ENCODE measurements at places on chromosomes 6 and 20.
A peak's percentile ranks its signal among the peaks of the same experiment; 100 is the strongest.

DNA sequence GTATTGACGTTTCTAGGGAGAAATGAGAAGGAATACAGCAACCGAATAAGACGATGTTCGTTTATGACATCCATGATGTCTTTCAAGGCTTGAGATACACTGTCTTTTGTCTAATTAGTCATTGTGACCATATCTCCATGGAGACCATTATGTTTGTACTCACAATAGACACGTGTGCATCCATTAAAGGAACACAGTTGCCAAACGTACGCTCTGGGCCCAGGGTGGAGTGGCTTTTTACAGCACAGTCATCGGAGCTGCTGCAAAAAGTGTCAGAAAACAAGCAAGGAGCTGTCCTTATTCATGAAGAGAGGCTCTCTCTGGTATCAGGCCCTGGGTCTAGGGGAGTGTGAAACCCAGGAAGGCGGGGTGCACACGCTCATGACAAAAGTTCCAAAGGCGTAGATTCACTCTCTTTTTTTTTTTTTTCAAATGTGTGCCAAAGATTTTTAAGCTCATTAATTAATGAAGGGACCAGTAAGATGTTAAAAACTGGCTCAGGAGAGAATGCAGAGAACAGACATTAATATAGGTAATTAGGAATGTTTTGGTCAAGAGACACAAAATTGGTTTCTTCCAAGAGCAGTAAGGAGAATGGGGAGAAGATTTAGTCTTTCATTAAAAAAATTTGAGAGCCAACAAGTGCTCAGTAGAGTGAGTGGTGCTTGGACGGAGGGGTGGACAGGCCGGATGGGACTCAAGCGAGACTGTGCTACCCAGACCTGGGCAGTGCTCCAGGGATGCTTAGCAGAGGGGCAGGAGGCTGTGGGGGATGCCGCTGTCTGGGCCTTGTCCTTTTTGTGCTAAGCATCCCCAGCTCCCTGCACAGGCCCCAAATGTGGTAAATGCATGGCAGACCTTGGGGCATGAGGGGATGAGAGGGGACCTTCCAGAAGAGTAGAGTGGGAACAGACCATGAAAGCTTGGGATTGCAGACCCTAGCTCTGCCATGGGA is 34.9 kb upstream of the GTSF1L start:
- peak; percentile 16 for DNase-seq

DNA sequence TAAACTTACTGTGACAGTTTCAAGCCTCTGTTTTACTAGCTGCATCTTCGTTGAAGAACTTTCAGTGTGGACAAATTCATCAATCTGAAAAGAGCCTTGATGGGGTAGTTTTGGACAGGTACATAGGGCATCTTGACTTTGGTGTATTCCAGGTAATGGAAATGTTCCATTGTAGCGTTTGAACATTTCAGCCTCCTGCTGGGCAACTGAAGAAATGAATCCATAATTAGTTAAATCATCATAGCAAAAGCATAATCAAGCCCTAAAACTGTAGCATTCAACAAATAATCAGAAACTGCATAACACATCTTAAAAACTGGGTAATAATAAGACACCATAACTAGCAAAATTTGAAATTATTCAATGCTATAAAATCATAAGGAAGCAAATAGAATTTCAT is 86.2 kb downstream of the AHI1 start:
- DNase-seq: no peak

- no peak for DNase-seq
Observed at GRCh38 chr6:17719323-17720041, 12.8 kb upstream of the NUP153 start.

DNA sequence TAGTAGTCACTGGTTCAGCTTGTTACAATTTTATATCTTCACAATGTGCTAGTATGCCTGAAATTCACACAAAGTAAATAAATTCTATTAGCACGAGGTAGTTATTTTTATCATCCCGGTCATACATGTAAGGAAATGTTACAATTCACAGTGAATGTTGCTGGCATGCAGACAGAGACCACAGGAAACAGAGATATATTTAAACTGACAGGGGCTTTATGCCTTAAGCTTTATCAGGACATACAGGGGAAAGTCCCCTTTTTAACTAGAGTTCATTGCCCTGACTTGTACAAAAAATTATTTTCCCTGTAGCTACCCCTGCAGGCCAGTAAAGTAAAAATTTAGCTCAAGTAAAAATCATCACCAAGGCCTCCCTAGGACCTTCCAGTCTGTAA is 712.0 kb upstream of the NRSN1 start:
- no peak for DNase-seq

DNA sequence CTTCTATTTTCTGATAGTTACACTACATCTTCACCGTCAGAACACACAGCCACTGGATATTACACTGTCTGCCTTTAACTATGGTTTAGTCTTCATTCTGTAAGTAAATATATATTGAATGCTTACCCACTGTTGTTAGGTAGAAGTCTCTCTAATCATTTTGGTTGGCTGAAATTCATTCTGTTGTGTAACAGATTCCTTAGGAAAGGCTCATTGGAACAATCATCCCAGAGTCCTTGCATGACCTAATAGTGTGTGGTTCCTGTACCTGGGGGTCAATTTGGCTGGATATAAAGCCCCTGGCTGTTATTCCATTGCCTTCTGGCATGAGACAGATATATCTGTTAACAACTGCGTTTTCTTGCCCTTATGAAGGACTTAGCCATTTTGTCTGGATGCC is 9.9 kb downstream of the BLOC1S5 start:
- DNase-seq: no peak

DNA sequence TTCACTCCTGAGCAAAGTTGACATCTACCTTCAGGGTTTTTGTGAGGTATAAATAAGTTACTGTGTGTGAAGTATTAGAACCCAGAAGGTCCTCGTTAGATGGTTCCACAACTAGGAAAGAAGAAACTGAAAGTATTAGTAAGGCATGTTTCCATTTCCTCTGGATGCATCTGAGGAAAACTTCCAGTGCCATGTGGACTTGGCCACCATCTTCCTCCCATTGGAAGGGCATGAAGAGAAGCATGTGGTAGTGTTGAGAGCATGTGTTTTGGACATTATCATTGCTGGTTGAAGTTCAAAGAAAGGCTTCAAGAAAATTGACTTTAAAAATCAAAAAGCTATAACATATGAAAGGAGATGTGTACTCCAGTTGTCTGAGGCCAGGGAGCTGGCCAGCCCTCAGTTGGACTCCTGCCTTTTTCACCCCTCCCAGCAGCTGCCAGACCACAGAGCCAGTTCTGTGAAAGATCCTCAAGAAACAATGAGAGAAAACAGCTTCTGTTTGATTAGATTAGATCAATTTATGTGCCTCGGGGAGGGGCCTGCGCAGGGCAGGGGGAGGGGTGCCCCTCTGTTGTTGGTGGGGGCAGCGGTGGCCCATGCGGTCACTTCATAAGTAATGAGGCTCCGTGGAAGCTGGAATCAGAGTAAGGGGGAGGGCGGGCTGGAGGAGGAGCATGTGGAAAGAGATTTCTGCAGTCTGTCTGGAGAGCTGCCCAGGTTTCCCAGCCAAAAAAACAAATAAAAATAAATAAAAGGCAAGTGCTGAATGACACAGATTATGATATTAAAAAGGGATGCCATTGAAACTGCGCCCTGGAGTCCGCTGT is 154.0 kb downstream of the JARID2 start:
- DNase-seq: no peak

- no peak for DNase-seq
Observed at GRCh38 chr6:155185544-155185943, 78.3 kb upstream of the CLDN20 start.

- no peak for DNase-seq
Observed at GRCh38 chr6:8492536-8493133, 57.3 kb upstream of the SLC35B3 start.

DNA sequence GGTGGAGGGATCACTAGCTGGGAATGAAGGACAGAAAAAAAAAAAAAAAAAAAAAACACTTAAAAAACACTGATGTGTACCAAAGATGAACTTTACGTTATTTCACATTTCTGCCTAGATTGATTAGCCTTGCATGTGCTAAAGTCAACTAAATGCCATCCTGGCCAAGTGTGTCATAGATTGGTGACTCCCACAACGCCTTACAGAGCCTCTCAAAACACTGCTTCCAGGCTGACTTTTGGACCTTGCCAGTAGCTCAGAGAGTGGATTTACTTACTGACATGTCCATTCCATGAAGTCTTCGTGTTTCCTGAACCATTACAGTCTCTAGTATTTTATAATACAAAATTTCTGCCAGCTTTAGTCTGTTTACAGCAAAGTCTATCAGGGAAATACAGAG is 40.5 kb downstream of the RBL1 start:
- DNase-seq: no peak

GRCh38 chr6:166718516-166718915 is 91.5 kb upstream of the RPS6KA2 start:
- no peak for DNase-seq

GRCh38 chr6:13638626-13639025 is 23.5 kb downstream of the NOL7 start:
- no peak for DNase-seq

DNA sequence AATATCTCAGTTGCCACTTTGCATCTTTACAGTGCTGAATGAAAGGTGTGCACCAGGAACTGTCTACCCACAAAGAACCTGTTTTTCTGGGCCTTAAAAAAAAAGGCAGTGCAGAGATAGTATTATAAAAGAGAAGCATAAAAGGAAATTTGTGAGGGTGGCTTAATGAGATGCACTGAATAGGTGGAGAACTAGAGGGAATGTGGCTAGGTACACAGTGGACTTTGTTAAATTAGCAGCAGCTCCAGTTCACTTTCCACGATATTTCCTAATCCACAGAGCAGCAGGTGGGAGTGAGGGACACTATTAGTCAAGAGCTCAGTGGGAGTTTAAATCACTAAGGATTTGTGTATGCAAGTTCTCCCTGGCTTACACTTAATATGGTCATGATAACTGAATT is 38.8 kb downstream of the MAP7 start:
- no peak for DNase-seq

DNA sequence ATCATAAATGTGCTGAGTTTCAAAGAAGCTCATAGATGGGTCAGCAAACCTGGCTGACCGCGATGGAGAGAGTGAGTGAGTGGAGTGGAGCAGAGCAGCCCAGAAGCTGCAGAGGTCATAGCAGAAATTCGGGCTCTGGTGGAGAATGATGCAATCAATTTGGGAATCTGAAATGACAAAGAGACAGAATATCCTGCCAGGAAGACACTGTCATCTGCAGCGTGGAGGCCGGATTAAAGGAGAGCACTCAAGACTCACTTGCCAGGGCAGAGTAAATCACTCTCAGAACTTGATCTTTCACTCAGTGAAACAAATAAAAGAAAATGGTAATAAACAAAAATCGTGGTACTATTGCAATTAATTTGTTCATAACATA is 109.6 kb upstream of the RREB1 start:
- DNase-seq: no peak

- DNase-seq: no peak
Observed at GRCh38 chr6:20653085-20653479, 118.8 kb downstream of the CDKAL1 start.

DNA sequence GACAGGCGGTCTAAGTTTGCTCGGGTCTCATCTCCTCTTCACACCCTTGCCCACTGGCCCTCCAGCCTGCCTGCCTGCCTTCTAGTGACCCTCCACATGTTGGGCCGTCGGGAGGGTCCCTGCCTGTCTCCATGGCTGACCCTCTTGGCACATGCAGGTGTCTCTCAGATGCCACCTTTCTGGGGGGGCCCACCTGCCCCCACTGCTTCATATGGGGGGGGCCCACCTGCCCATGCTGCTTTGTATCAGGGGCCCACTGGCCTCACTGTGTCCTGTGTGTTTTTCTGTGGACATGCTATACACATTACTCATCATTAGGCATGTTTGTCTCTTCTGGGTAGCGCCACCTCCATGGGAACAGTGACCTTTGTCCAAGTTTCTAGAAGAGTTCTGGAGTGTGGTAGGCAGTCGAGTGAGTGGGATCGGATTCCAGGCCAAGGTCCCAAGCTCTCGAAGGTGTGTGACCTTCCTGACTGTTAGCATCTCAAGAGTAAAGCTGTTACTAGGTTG is 40.4 kb upstream of the KIF25 start:
- DNase-seq: no peak

DNA sequence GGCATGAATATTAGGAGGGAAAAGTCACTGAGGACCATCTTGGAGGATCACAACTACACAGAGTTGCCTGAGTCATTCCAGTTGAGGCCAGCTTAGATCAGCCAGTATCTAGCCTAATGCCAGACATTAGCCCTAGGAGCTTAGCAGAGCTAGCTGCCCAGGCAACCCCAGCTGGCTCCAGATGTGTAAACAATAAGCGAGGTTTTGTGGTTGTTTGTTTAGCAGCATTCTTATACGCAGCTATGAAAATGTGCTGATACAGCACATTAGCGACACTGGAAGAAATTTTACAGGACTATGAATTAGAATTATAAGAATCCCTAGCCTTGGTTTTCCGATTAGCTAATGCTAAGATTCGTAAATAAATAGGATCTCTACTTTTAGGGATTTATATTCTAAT is 59.3 kb downstream of the BTBD3 start:
- no peak for DNase-seq

GRCh38 chr20:667351-668034 is 8.1 kb downstream of the SCRT2 start:
- DNase-seq: peak; percentile 66

GRCh38 chr20:62624719-62625453 is 17.4 kb upstream of the SLCO4A1 start:
- no peak for DNase-seq

- DNase-seq: no peak
Observed at GRCh38 chr6:96186094-96186493, 170.3 kb downstream of the FUT9 start.

GRCh38 chr6:131683479-131683878 is 17.7 kb downstream of the OR2A4 start:
- DNase-seq: no peak

GRCh38 chr6:13881621-13882165 is 43.1 kb upstream of the RNF182 start:
- DNase-seq: no peak

- DNase-seq: no peak
Observed at GRCh38 chr6:166599205-166599604, 12.7 kb upstream of the RAMACL start.

DNA sequence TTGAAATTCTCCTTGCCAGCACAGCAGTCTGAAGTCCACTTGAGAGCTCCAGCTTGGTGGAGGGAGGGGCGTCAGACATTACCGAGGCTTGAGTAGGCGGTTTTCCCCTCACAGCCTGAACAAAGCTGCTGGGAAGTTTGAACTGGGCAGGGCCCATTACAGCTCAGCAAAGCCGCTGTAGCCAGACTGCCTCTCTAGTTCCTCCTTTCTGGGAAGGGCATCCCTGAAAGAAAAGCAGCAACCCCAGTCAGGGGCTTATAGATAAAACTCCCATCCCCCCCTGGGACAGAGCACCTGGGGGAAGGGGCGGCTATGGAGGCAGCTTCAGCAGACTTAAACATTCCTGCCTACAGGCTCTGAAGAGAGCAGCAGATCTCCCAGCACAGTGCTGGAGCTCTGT is 325.3 kb downstream of the GJA1 start:
- no peak for DNase-seq

DNA sequence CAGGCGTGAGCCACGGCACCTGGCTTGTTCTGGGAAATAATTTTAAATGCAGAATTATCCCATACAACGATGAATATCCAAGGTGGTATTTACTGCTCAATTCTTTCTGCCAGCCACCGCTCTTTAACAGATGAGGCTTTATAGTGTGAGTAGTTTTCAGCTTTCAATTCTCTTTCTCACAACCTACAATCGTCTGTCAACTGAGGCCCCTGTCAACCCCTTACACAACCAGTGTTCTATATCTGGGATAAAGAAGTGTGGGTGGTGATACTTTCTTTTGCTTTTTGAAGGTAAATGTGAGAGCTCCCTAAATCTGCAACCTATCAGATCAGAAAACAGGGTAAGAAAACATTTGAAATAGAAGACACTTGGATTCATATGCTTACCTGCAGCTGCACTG is 22.5 kb downstream of the STAU1 start:
- no peak for DNase-seq

Measured in CD4-positive, alpha-beta T cell treated with Interleukin-4 for 4 hours (primary cell).